Aorta (tissue), 5 donors: ENCODE measurements at places on chromosomes 7 and 10. TPM values are rescaled to one million over a fixed set of nuclear protein-coding genes. Genes with fewer than 3 reads are reported as not detected.

SDK1 gene
- 20.0 TPM for total RNA-seq

TAS2R60 gene
- 1.2 TPM for total RNA-seq

PSD gene
- total RNA-seq: 1.4 TPM

TPK1 gene
- 14.1 TPM for total RNA-seq

- no peak for DNase-seq
- no peaks in the 10 kb centered on the region for H3K36me3 ChIP-seq
- H3K4me3 ChIP-seq: no peak overlapping the region
- H3K4me1 ChIP-seq: no peaks in the 10 kb centered on the region
These were observed 397.2 kb downstream of the PLXNA4 start for GRCh38 chr7:132179080-132179430.

DNA sequence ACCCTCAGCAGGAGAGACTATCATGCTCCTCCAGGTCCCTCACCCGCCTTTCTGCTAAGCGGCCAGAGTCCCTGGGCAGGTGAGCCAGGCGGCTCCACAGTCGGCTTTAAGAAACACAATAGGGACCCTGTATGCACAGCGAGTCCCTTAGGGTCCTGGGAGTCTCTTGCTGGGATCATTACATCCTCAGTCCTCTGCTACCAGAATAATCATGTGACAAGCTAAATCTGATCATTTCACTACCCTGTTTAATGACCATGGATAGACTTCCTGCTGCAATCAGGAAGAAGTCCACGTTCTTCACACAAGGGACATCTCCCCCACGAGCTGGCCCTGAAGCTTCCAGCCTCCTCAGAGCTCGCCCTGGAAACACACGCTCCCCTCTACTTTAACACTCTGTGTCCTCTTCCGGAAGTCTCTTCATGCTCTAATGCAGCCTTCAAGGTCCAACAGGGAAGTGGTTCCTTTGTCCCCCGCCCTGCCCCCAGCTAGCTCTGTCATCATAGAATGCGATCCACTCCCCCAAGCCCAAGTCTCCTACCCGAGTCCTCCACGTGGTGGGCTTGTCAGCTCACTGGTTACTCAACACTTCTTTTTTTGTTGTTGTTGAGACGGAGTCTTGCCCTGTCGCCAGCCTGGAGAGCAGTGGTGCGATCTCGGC lies 101.5 kb downstream of the RNF216 start:
- H3K36me3 ChIP-seq: no peaks in the 10 kb centered on the region
- DNase-seq: no peak
- peaks cover 2% of the 10 kb centered on the region for H3K4me1 ChIP-seq
- no peaks in the 10 kb centered on the region for H3K27me3 ChIP-seq
- no peak overlapping the region for H3K4me3 ChIP-seq
- H3K27ac ChIP-seq: no peak overlapping the region

DNA sequence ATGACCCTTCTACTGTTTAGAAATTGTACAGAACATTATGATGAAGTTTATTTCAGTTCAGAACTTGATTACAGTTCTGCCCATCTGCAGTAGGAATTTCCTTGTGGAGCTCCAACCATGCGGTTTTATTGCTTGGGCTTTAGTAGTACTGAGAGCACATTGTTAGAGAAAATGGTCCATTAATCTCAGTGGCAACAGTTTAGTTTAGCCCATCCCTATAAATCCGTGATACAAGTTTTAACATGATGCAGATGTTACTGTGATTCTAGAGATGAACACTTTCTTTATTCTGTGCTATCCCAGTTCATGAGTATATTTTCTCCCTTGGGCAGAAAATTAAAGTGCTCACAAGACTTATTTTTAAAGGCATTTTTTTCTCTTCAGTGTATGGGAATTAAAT lies 84.8 kb upstream of the FZD8 start:
- no peaks in the 10 kb centered on the region for H3K4me1 ChIP-seq
- H3K27ac ChIP-seq: no peak overlapping the region
- no peak for DNase-seq
- H3K36me3 ChIP-seq: no peaks in the 10 kb centered on the region
- H3K27me3 ChIP-seq: no peaks in the 10 kb centered on the region

GRCh38 chr10:126252884-126253610 lies 135.2 kb downstream of the ADAM12 start:
- no peak overlapping the region for H3K27ac ChIP-seq
- H3K4me3 ChIP-seq: no peak overlapping the region
- H3K27me3 ChIP-seq: no peaks in the 10 kb centered on the region
- DNase-seq: no peak
- peaks cover under 1% of the 10 kb centered on the region for H3K4me1 ChIP-seq
- no peaks in the 10 kb centered on the region for H3K36me3 ChIP-seq

DNA sequence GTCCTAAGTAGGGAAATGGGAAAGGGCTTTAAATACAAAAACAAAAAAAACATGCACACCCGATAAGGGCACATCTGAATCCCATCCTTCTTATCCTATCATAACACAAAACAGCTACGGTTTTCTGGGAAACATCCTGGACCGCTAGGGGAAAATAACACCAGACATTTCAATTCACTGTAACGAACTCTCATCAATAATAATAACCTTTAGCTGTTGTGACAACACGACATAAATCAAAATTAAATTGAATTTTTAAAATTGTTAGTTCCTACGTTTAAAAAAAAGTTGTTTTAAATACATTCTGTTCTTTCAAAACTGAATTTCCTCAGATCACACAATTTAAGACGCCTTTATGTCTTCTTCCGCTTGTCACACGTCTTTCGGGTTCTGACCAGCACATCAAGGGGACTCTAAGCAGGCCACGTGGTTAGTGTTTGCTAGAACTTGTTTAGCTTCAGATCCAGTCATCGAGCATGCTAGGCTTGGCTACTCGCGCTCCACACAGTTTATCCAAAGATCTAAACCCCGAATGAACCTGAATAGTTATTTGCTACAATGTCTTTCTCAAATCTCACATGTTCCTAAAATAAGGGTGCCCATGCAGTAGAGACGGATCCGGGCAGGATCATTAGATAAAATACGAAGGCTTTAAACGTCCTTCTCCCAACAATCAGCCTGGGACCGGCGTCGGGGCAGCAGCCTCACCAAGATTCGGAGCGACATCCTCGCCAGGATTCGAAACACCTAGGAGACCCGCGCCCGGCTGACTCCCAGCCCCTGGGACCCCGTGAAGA lies 839 bp downstream of the IKZF5 start:
- peak overlapping the region; percentile 83 for H3K27ac ChIP-seq
- H3K27me3 ChIP-seq: no peaks in the 10 kb centered on the region
- no peaks in the 10 kb centered on the region for H3K36me3 ChIP-seq
- no peaks in the 10 kb centered on the region for H3K4me1 ChIP-seq
- peak overlapping the region; percentile 67 for H3K4me3 ChIP-seq
- no peak for DNase-seq

- no peak for DNase-seq
- peaks cover 2% of the 10 kb centered on the region for H3K27me3 ChIP-seq
- no peaks in the 10 kb centered on the region for H3K4me1 ChIP-seq
- H3K4me3 ChIP-seq: no peak overlapping the region
- H3K36me3 ChIP-seq: no peaks in the 10 kb centered on the region
These were observed 68.4 kb upstream of the TMEM229A start for GRCh38 chr7:124101173-124101768.

DNA sequence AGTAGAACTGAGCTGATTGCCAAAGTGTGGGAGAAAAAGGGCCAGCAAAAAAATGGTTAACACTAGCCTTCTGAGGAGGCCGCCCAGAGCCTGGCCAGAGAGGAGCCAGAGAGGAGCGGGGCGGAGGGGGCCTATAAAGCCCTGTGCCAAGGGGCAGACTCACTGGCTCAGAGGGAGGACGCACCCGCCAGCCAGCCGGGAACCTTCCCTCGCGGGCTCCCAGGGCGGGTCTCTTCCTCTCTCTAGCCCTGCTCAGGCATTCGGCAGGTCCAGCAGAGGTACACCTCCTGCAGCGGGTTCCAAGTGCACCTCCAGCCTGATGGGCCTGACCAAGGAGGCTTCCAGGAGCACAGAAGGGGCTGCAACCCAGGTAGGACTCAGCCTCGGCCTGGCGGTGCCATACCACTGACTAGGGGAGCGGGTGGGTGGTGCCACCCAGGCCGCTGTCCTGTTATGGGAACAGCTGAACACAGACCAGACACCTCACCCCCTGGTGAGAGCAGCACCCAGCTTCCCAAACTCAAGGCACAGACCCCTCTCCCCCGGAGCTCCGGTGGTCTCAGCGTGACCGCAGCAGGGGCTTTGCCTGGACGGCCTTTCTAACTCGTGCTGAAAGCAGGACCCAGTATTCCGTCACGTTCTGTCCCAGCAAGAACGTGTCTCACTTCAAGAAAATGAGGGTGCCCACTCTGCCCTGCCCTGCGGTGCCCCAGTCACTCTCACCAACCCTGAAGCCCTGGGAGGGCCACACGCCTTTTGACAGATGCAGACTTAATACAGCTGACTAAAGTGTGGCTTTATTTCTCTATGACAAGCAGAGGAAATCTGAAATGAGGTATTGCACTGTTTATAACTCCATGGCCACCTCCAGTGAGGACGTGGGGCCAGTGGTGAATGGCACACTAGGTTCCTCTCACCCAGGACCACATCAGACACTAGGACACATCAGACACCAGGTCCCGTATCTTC lies at the start of gene GPER1:
Gene GPER1, plus strand, starts transcription at position 162 of the 969 bp plus-strand sequence. CDS start 3,616 bp downstream, outside the sequence.
- no peak within 1 kb of the TSS for H3K27ac ChIP-seq
- H3K4me1 ChIP-seq: no peaks in the 10 kb centered on the region
- no peak within 1 kb of the TSS for H3K4me3 ChIP-seq
- no peaks in the 10 kb centered on the region for H3K27me3 ChIP-seq
- DNase-seq: peak; percentile 73

DNA sequence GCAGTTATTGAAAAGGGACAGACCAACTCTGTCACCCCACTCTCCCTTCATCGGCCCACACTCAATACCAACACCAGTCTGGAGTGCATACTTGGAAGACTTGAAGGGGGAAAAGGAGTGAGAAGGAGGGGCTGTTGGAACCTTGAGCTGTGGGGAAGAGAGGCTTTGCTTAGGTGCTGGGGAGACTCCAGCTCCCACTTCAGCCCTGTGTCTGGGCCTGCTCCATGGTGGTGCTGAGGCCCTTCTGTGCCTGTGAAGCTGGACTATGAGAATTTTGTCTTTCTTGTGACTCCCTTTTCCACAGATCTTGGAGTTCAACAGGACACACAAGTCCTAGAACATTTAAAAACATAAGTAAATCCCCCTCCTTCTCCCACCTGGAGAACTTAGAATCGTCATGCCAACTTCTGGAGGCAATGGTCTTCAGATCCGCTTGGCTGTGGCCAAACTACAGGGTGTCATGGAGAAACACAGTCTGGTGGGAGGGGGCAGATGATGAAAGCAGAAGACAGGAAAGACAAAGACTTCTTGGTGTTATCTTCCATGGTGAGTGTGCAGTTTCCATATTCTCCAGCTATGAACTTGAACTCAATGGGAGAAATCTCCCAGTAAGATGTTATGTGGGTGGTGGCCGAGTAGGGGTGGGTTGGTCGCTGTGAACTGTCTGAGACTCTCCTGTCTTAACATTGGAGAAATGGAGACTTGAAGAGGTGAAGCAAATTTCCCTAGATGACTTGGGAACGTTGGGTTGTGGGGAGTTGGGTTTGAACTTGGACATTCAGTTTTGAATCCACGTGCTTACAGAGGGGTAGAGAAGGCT lies 18.4 kb upstream of the GIMAP8 start:
- H3K4me3 ChIP-seq: no peak overlapping the region
- no peaks in the 10 kb centered on the region for H3K4me1 ChIP-seq
- no peak overlapping the region for H3K27ac ChIP-seq
- no peaks in the 10 kb centered on the region for H3K27me3 ChIP-seq

- DNase-seq: no peak
- no peaks in the 10 kb centered on the region for H3K27me3 ChIP-seq
- H3K4me3 ChIP-seq: no peak overlapping the region
- peaks cover 15% of the 10 kb centered on the region for H3K4me1 ChIP-seq
These were observed 25.3 kb downstream of the CCDC6 start for GRCh38 chr10:59880971-59881510.

DNA sequence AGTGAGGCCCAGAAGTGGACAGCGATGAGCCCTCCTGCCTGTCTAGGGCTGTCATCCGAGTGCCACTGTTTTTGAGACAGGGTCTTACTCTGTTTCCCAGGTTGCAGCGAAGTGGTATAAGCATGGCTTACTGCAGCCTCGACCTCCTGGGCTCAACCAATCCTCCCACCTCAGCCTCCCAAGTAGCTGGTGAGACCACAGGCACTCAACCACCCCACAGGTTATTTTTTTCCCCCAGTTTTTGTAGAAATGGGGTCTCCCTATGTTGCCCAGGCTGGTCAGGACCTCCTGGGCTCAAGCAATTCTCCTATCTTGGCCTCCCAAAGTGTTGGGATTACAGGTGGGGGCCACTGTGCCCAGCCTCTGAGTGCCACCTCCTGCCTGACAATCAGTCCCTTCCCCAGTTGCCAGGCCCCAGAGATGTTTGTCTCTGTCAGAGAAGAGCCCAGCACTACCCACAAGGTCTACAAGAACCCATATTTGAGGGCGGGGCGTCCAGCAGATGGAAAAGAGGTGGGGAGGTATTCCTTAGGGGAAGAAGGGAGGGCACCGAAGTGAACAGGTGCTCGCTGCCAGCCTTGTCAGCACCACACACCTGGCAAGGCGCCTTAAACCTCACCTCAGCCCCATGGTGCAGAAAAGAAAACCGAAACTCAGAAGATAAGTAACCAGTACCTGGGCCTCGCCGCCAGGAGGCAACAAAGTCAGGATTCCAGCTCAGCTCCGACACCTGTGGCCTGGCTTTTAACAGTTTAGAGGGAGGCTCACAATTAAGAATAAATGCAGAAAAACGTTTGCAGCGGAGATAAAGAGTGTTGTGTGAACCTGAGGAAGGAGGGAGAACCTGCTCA lies 77.4 kb upstream of the ANLN start:
- H3K27ac ChIP-seq: no peak overlapping the region
- no peaks in the 10 kb centered on the region for H3K4me1 ChIP-seq

DNA sequence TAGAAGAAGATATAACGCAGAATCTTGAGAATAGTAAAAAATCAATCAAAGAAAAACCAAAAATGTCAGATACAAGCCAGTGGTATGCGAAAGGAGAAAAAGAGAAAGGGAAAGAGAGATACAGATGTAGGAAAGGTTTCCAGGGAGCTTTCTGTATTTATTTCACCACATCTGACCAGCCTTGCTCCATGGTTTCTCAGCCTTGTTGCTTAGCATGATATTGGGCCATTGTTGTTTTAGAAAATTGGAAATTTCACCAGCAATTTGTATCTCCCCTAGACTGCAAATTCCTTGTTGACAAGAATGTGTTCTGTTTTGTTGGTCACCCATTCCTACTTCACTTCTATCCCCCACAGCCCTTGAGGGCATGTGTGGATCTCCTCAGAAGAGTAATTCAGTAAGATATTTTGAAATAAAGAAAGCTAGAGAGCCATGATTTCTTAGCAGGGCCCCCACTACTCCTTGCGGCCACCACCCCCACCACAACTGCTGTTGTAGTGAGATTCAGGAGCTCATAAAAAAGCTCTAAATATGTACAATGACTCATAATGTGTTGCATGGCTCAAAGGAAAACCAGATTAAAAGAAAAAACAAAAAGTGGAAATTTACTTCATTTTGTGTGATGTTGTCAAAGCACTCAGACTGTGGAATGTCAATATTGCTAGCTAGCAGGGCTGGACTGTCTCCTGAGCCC lies 138.7 kb downstream of the CHRM2 start:
- H3K36me3 ChIP-seq: no peaks in the 10 kb centered on the region
- H3K4me3 ChIP-seq: no peak overlapping the region
- no peaks in the 10 kb centered on the region for H3K27me3 ChIP-seq

GRCh38 chr10:29304995-29305335 lies 16.1 kb downstream of the LYZL1 start:
- H3K4me3 ChIP-seq: no peak overlapping the region
- H3K36me3 ChIP-seq: no peaks in the 10 kb centered on the region
- H3K4me1 ChIP-seq: no peaks in the 10 kb centered on the region
- H3K27ac ChIP-seq: no peak overlapping the region
- no peaks in the 10 kb centered on the region for H3K27me3 ChIP-seq
- no peak for DNase-seq
